ENCODE measurements at places on chromosomes 12 and 14.

DNA sequence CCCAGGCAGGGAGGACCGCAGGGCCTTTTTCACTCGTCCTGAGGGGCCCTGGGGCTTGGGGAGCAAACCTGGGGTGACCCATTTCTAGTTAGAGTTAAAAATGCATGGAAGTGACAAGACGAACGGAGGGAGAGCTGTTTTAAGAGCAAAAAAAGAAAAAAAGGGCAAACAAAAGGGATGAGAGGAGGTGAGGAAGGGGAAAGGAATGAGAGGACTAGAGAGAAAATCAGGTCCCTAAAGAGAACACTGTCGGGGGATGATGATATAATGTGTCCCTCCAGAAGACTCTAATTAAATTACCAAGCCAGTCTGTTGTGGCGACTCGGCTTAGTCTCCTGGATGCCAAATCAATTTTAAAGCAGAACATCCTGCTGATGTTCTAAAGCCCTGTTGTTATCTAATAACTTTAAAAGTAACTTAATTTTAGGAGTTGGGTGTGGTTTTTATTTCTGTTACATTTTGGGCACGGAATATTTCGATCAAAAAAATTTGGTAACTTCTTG lies 1.1 kb downstream of the ANO6 start:
- DNase-seq, result no peak

- DNase-seq, result no peak
Observed at GRCh38 chr12:58034311-58034710, 92.9 kb downstream of the ATP23 start.

DNA sequence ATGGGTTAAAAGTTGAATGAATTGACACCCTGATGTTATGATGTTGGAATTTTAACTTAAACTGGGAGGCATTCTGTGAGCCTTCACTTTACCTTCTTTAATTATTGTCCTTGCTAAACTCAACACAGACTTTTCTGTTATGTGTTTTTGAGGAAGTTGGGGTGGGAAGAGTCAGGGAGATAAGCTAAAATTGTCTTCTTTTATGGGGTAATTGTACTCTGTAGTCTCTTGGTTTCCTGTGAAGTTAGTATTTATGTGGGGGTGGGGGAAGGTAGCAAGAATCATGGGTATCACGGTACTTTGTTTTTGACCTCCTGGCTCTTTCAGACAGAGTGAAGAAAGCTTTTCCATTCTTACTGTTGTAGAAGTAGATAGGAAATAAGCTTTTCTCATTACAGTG lies 32.9 kb downstream of the RAB21 start:
- DNase-seq, result no peak

DNA sequence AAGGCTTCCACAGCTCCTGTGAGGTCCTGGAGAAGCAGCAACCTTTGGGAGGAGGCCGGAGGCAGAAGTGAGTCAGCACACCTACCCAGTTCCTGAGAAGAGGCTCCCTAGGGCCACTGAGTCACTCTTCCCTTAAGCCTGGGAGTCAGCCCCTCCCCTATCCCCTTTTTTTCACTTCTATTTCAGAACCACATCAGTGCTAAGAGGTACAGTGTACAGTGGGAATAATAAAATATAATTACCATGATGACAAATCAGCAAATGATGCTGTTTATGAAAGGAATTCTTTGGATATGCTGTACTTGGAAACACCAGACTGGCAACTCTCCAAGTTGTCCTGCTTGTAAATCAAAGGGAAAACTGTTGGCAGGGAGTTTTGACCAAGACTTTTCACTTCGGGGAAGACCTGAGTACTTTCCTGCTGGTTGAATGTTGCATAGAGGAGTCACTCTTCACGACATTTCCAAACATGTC lies 7.8 kb upstream of the TBPL2 start:
- no peak for DNase-seq

GRCh38 chr12:54937929-54938328 lies 46.6 kb downstream of the TESPA1 start:
- DNase-seq, result no peak

Measured in CD4-positive, alpha-beta T cell treated with Interleukin-17A for 4 hours (primary cell).